ENCODE measurements at places on chromosomes 12 and 14.

DNA sequence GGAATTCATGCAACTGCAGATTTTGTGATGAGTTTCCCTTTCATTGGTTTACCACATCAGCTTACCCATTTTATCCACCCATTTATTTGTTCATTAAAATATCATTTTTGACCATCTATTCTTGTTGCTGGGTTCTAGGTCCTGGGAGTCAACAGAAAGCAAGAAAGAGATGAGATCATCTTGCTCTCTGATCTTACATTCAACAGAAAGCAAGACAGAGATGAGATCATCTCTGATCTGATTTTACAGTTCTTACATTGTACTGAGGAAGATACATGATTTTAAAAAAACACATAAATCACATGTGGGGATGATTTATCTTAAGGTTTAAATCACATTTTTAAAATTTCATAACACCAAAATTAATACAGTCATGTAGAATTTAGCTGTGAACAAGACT lies 2.3 kb downstream of the TAS2R46 start:
- no peak for DNase-seq

DNA sequence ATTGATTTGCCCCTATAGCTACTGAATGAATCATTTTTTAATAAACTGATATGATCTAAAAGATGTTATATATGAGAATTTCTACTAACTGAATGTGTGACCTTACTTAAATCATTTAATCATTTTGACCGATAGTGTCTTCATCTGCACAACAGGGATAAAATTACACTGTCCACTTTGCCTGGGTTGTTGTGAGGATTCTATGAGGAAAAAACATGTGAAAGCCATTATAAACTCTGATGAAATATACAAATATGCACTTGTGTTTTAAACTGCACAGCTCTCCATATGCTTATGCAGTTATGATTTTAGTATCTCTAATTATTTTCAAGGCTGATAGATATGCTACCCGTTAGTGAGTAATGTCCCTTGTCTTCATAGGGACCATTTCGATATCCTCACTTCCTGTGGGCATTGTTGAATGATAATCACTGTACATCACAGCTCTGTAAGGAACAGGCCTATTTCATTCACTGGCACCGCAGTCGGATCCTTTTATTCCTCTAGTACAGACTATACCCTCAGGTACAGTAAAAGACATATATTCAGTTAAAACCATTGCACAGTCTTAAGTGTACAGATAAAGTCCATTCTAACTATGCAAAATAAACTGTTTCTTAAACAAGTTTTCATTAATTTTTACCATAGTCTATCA lies 88.7 kb upstream of the RAP1B start:
- DNase-seq, result no peak

- DNase-seq, result no peak
Measured at GRCh38 chr14:75521415-75522199, 662 bp upstream of the BATF start.

DNA sequence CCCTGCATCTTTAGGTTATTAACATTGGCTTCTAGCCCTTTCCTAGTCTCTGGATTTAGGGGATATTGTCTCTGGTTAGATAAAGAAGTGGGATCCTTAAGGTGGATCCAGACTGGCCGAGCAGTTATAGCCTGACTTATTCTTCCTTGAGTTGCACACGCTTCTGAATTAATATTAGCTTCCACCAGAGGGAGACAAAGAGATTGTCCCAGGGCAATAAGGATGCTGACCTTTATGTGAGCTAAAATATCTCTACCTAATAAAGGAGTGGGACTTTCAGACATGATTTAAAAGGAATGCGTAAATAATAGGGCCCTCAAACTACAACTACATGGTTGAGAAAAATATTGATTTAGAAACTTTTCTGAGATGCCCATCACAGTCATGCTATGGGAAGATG lies 139.7 kb downstream of the SLCO1B3 start:
- no peak for DNase-seq

DNA sequence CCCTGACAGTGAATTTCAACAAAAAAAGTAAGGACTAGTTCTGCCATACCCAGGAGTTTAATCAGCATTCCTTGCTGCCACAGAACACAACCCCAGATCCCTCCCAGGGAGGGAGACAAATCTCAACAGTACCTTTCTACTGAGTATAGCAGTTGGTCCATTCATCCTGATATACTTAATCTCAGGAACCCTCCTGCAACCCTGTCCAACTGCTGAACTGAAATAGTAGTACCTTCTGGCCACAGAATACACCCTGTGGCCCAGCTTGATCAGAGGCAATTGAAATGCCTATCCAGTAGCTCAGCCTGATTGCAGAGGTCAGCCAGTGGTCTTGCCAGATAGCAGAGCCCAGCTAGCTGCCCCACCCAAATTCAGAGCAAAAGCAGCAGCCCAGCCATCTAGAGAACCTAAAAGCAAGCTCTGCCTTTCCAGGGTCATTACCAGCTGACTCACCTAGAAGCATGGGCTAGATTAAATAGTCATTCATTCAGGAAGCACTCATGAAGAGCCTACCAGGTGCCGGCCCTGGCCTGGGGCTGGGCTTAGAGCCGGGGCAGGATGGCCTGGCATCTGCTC lies 40.0 kb upstream of the RHOJ start:
- DNase-seq, result no peak

GRCh38 chr12:454833-455232 lies 4.9 kb upstream of the B4GALNT3 start:
- DNase-seq, result no peak

GRCh38 chr12:92493816-92494215 lies 209.0 kb upstream of the PLEKHG7 start:
- no peak for DNase-seq

GRCh38 chr12:42332301-42333285 lies 6.6 kb downstream of the PPHLN1 start:
- no peak for DNase-seq

DNA sequence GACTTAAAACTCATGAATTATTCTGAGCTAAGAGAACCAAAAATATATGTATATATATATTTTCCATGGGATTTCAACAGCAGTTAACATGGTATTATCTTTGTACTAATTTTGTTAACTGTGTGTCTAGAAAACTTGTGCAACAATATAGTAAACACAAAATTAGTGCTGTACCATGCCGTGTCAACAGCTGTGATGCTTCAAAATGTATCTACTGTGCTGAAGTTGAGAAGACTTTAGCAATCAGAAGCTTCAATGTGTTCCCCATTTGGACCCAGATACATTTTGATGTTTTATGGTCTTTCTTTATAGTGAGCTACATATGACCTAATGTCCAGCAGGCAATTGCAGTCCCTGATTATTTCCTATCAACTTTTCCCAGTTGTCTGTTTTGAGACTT lies 405.7 kb downstream of the DIO2 start:
- no peak for DNase-seq

DNA sequence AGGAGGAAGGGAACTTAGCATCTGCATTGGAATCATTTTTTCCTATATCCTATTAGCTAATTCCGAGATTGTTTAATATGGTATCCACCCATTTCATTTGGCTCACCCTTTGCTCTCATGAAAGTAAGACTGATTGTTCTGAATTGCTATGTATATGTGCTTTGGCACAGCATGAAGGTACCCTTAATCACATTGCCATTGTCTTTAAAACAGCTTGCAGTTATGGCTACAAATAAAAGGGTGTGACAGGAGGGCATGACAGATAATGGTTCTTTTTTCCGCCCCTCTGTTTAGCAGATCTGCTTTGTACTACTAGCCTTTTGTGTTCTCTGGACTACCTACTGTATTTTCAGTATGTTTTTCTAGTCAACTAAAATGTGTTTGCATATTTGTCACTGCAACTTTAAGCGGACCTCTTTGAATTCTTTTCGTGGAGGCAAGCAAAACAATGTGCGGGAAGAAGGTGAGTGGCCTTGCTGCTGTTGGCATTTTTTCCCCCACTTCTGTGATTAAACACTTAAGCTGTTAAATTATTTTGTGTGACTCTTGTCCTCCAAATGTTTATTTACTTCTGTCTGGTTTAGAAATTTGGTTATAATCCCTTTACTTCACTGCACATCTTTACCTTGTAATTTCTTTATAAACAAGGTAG lies 35.8 kb downstream of the FBXO34 start:
- no peak for DNase-seq

GRCh38 chr14:33508126-33509062 lies 442.5 kb downstream of the EGLN3 start:
- no peak for DNase-seq

DNA sequence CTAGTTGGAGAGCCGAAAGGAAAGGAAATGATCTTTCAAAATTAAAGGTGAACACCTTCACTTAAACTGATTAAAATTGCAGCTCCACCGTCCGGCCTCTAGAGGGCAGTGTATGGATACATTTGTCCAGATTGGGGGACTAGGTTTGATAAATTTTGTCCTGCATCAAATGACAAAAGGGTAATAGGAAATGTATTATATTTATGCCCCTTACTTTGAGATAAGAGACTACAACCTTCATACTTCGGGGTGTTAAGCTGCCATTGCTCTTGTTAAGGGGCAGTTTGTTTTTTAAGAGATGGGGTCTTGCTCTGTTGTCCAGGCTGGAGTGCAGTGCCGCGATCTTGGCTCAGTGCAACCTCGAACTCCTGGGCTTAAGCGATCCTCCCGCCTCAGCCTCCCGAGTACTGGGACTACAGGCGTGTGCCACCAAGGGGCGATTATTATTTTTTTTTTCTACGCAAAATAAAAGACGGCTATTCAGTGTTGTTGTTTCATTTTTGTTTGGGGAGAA lies 818 bp upstream of the SUOX start:
- DNase-seq, result no peak

DNA sequence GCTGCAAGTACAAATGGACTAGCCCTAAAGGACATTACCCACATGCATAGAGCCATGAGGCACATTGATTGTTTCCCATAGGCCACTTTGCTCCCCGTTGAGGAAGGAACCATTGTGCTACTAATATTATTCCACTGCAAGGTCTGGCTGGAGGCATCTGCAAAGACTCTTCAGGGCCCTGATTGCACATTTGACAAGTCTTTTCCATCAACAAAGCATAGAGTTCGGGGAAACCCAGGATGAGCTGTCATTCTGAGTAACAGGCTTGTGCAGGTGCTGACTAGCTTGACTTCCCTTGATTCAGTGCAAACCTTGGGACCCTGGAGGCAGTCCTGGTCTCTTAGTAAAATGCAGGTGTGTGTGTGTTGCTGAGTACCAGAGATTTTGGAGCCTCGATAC lies 73.8 kb downstream of the SUSD6 start:
- peak; percentile 39 for DNase-seq

All from stimulated activated CD4-positive, alpha-beta T cell treated with anti-CD3 and anti-CD28 coated beads, Interleukin-1b, Interleukin-23, amount 100 ng/mL, for 1 hour (primary cell).